ENCODE measurements at places on chromosomes 1 and 21.

DNA sequence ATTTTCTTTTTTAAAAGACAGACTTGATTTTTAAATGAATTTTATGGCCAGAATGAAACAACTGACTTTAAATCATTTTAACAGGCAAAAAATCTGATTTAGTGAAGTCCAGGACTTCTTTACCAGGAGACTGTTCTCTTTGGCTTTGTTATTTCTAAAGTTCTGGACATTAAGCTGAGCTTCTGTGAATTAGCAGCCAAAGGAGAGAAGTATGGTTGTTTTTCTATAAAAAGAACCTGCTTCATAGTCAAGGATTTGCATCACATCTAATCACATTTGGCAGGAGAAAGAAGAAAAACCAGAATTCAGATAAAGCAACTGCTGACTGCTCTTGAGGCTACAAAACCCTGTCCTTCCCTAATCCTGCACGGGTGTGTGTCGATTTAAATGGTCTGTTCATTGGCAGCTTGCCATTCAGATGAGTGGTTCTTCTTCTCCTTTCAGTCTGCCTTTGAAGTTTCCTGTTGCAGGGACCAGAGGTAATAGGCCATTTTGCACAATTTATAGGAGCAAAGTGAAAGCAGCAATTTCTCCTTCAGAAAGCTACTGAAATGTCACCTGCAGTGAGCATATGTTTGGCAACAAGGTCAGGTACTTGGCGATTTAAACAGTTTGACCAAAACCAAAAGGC, 215.4 kb downstream of the OLFM3 start:
- DNase-seq, result peak; percentile 16

GRCh38 chr21:35368326-35368725, 319.2 kb upstream of the RUNX1 start:
- DNase-seq, result no peak

GRCh38 chr1:30780409-30780808, 22.8 kb upstream of the LAPTM5 start:
- DNase-seq, result no peak

- DNase-seq, result no peak
Measured at GRCh38 chr1:231337043-231337471, 595 bp downstream of the EXOC8 start.

GRCh38 chr1:66330722-66331141, 203.2 kb upstream of the SGIP1 start:
- DNase-seq, result peak; percentile 36

DNA sequence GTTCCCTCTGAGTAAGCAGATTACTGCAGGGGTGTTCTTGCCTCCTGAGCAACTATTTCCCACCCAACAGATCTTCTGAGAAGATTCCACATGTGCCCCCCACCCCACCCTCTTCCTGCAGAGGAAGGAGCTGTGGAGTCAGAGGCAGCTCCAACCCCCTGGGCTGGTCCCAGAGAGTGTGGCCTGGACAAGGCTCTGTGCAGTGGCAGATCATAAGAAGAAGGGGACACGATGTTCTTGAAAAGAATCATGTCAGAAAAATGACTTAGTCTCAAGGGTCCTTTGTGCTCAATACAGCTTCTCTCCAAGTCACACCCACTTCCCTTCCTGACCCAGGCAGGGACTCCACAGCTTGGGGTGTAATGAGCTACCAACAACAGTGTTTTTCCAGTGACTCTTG, 95.2 kb downstream of the SYF2 start:
- no peak for DNase-seq

GRCh38 chr1:17205652-17206051, 724 bp downstream of the PADI1 start:
- no peak for DNase-seq

DNA sequence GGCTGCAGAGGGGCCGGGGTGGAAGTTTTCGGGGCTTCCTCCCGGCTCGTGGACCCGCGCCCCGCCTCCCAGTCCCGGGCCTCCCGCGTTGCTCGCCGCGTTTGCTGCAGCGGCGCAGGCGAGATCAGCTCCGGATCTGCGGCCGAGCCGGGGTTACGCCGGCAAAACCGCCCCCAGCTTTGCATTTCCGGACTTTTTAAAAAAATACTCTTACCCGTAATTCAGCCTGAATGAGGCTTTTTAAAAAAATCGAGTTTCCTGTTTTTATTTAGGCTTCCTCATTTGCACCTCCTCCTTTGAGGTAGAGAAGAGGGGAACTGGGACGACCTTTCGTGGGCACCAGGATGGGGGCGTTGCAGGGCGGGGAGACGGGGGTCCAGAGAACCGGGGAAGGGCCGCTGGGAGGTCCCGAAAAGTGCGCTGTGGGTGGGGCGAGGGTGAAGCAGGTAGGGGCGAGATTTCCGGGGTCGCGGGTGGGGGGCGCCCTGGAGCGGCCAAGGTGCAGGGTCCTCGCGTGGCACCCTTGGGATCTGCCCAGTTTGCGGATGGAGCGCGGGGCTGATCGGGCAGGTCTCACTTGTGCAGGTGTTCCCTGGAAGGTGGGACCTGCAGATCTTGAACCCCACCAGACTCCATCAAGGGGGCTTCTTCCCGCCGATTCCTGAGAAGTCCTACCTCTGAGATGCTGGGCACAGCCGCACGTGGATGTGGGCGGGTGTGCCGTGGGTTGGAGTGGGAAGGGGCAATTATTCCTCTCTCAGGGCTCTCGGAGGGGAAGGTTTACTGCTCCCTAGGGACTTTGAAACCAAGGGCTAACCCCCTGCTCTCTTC, 1.1 kb downstream of the PIK3CD start:
- DNase-seq, result peak; percentile 51

DNA sequence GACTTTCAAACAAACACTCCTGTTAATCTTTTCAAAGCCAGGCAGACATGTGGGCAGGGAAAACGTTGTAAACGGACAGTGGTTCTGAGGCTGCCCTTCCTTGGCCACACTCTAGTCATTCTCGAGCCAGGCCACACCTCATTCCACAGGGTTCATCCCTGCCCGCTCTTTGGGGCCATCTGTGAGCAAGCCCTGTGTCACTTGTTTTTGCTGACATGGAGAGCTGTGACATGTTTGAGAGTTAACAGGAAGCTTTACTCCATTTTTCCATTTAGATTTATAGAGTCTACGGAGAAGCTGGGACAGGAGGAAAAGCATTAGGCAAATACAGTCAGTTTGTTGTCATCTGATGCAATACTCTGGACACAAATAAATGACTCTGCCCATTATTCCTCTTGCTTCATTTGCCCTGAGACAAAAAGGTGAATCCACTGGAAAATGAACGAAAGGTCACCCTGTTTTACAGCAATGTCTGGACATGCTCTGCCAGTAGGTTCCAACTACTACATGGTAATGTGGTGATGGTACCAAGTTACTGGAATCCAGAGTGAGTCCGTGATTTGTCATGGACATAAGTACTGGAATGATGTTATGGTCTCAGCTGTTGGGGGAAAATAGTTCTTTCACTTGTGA, 126.9 kb downstream of the CLIC6 start:
- DNase-seq, result no peak

GRCh38 chr1:21012937-21013336, 163.8 kb downstream of the EIF4G3 start:
- no peak for DNase-seq

GRCh38 chr1:50605186-50605875, 182.1 kb upstream of the DMRTA2 start:
- DNase-seq, result peak; percentile 9

DNA sequence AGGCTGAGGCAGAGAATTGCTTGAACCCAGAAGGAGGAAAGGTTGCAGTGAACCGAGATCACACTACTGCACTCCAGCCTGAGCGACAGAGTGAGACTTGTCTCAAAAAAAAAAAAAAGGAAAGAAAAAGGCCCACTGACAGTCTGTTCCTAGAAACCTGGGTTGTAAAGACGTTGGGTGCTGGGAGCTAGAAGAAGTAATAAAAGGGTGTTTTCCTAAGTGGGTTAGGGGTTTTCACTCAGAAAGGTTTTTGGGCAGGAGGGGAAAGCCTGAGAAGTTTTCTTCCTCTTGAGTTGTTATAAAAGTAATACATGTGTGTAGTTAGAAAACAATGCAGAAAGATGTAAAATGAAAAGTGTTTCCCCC, 25.4 kb downstream of the CELA3A start:
- no peak for DNase-seq

DNA sequence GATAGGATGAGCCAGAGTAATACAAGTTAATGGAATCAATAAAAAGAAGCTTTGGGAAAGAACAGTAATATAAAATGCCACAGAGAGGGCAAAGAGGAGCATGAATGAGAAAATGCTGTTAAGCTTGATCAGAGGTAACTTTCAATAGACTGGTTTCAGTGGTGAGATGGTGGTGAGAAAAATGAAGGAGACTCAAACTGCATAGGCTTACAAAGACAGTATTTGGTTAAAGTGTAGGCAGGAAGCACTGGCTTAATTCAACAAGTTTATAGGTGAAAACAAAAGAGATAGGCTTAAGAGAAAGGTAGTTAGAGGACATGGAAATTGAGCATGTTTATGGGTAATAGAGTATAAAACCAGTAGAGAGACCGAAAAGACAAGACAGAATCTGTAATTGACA, 298.6 kb upstream of the ADAMTS5 start:
- DNase-seq, result no peak

- DNase-seq, result no peak
Measured at GRCh38 chr1:164183854-164184635, 374.9 kb upstream of the PBX1 start.

GRCh38 chr1:218467101-218468072, 122.3 kb downstream of the TGFB2 start:
- no peak for DNase-seq

- no peak for DNase-seq
Measured at GRCh38 chr1:173280899-173281660, 73.9 kb upstream of the TNFSF4 start.

DNA sequence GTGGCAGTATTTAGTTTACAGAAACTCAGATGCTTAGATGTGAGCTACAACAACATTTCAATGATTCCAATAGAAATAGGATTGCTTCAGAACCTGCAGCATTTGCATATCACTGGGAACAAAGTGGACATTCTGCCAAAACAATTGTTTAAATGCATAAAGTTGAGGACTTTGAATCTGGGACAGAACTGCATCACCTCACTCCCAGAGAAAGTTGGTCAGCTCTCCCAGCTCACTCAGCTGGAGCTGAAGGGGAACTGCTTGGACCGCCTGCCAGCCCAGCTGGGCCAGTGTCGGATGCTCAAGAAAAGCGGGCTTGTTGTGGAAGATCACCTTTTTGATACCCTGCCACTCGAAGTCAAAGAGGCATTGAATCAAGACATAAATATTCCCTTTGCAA, 59.7 kb upstream of the ZNF326 start:
- no peak for DNase-seq

- no peak for DNase-seq
Measured at GRCh38 chr1:101548376-101548775, 311.6 kb downstream of the S1PR1 start.

GRCh38 chr1:118317842-118318614, 133.0 kb upstream of the SPAG17 start:
- DNase-seq, result no peak

DNA sequence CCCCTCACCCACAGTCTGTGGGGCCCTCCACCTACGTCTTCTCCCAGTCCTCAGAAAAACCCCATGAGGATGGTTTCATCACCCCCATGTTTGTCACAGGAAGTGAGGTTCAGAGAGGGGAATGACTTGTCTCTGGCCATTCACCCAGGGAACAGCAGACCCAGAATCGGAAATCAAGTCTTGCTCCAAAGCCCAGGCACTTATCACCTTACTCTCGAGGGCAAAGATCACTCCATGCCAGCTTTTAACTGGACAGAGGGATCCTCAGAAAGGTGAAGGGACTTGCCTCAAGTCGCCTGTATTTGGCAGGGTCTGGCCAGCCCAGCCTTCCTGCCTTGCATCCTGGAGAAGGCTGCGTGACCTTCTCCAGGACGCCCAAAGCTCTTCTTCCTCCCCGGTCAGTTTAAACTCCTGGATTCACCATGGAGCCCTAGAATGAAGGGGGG, 57.9 kb upstream of the SSBP3 start:
- DNase-seq, result peak; percentile 53

DNA sequence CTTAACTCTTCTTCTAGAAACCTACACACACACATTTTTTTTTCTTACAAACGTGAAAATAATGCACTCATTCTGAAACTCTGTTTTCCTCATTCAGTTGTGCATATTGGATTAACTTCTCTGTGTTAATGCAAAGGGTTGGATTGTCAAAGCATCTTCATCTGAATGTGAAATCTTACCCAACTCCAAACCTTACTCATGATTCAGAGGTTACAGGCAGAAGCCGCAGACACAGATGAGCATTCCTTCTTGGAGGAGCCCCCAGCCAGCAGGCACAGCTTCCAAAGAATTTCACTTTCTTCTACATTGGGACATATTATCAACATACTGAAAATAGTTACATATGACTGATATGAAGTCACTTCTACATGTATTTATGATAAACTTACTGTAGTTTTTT, 15.7 kb downstream of the PATJ start:
- no peak for DNase-seq

GRCh38 chr1:27966402-27967105, 6.8 kb downstream of the XKR8 start:
- DNase-seq, result no peak

- DNase-seq, result no peak
Measured at GRCh38 chr1:222813866-222814535, 838 bp upstream of the DISP1 start.

DNA sequence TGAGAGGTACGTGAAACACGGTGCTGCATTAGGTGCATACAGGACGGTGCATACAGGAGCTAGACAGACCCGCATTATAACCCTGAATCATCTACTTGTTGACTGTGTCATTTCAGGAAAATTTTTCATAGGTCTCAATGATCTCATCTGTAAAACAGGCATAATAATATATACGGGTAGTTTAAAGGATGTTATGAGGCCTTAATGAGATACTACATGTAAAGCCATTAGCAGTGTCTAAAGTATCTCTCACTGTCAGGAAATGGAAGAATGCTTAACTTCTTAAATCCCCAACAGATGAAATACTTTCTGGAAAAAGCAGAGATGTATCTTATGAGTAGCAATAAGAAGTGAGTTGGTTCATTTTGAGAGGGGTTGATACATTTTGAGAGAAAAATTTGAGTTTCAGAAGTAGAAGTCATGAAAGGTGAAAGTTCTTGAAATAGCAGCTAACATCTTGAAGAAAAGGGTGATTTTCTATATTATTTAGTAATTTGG, 669.6 kb downstream of the PTPRC start:
- DNase-seq, result no peak

DNA sequence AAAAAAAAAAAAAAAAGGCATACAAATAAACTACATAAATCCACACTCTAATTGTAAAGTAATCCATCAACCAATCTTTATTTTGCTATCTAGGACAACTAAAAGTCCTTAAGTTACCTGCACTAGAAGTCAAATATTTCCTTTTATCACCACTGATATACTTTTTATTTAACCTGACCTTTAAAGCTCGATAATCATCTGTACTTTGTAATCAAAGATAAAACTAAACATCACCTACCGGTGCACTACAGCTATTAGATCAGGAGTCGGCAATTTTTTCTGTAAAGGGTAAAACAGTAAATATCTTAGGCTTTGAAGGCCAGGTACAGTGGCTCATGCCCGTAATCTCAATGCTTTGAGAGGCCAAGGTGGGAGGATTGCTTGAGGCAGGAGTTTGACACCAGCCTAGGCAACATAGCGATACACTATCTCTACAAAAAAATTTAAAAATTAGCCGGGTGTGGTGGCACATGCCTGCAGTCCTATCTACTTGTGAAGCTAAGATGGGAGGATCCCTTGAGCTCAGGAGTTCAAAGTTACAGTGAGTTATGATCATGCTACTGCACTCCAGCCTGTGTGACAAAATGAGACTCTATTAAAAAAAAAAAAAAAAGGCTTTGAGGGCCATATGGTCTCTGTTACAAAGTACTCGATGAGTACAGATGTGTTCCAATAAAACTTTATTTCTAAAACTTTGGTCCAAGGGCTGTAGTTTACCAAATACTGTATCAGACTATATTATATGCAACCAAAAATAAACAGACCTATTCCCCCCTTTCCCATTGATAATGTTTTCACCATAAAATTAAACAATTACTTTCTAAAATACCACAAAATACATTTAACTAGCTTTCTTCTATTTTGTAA, 47.1 kb downstream of the TESK2 start:
- no peak for DNase-seq
